ENCODE measurements at places on chromosomes 3 and 15. TPM values are rescaled to one million over a fixed set of nuclear protein-coding genes. Genes with fewer than 3 reads are reported as not detected.

Gene LXN
- total RNA-seq, result 93.6 TPM

DNA sequence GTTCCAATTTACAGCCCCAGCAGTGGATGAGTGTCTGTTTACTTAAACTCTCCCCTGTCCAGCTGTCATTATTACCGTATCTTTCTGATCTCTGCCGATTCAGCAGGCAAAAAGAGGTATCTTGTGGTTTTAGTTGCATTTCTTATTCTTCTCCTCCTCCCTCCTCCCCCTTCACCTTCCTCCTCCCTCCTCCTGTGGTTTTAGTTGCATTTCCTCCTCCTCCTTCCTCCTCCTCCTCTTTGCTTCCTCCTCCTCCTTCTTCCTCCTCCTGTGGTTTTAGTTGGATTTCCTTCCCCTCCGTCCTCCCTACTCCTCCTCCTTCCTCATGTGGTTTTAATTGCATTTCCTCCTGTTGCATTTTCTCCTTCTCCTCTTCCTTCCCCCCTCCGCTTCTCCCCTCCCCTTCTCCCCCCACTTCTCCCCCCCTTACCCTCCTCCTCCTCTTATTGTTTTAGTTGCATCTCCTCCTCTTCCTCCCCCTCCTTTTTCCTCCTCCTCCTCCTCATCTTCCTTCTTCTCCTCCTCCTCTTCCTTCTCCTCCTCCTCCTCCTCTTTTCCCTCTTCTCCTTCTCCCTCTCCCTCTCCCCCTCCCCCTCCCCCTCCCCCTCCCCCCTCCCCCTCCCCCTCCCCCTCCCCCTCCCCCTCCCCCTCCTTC, 25.3 kb upstream of the VPS33B start:
- DNase-seq, result no peak

GRCh38 chr3:108137460-108137814, 46.6 kb upstream of the CD47 start:
- no peak for DNase-seq

DNA sequence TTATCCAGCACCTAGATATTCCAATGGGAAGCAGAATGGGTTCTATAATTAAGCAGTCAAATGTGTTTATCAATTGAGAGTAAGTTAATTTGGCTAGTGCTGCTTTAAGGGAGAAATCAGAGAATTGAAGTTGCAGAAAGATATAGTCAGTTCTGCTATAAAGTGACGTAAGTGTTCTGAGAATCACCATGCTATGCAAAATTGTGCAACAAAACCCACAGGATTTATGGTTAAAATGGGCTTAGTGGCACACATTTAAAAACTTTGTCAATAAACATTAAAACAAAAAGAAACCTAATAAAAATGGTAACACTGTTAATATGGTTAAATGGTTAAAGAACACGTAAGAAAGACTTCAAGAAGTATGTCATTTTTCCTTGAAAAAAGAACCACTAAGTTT, 74.5 kb downstream of the TMEM108 start:
- DNase-seq, result peak; percentile 22

DNA sequence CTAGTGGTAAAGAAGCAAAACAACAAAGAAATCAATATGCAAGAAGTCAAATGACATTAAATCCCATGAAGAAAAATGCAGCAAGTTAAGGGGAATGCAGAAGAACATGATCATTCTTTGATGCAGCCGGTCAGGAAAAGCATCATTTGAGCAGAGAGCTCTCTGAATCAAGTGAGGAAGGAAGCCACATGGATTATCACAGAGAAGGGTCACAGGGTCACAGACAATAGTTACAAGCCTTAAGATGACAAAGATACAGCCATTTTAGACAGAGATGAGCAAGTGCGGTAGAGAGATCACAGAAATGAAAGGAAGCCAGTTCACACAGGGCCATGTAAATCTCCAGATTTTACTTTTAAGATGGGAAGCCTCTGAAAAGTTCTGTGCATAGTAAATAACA, 43.9 kb downstream of the UBE3A start:
- no peak for DNase-seq

DNA sequence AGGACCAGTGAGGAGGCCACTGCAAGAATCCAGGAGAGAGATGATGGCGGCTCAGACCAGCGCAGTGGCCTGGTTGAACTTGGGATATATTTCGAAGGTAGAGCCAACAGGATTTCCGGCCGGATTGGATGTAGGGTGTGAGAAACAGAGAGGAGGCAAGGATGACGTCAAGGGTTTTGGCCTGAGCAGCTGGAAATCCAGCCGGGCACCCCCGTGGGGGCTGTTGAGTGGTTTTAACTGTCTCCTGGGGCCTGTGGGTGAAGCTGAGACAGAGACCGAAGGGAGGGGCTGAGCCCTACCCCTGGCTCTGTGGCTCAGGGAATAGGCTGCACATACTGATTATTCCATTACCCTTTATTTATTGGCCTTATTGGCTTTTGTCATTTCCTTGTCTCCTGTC, 45.7 kb downstream of the EXOG start:
- no peak for DNase-seq

DNA sequence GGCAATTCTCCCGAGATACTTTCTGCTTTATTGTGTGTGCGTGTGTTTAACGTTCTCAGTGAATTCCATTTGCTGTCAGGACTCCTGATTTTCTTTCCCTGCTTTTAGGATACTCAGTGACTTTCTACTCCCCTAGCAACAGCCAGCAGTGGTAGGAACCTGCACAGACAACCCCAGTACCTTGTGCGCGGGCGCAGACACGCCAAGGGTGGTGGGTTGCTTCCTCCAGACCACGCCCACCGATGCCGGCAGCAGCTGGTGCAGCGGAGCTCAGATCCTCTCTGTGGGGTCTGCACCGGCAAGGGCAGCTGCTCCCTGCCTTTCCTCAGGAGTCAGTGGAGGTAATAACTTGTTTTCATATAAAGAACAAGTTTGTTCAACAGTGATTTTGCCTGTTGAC, 225.1 kb upstream of the NDN start:
- DNase-seq, result no peak

GRCh38 chr3:140276703-140277102, 341.7 kb downstream of the CLSTN2 start:
- peak; percentile 1 for DNase-seq

DNA sequence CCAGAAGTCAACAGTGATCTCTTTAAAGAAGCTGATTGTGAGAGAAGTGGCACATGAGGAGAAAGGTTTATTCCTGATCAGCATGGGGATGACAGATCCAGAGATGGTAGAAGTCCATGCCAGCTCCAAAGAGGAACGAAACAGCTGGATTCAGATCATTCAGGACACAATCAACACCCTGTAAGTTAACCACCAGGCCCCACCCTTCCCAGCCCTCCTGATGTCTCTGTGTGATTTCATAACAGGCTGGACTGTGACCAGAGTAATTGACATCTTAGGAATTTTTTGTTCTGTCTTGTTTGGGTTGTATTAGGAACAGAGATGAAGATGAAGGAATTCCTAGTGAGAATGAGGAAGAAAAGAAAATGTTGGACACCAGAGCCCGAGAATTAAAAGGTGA, 67.7 kb downstream of the KLHL25 start:
- no peak for DNase-seq

DNA sequence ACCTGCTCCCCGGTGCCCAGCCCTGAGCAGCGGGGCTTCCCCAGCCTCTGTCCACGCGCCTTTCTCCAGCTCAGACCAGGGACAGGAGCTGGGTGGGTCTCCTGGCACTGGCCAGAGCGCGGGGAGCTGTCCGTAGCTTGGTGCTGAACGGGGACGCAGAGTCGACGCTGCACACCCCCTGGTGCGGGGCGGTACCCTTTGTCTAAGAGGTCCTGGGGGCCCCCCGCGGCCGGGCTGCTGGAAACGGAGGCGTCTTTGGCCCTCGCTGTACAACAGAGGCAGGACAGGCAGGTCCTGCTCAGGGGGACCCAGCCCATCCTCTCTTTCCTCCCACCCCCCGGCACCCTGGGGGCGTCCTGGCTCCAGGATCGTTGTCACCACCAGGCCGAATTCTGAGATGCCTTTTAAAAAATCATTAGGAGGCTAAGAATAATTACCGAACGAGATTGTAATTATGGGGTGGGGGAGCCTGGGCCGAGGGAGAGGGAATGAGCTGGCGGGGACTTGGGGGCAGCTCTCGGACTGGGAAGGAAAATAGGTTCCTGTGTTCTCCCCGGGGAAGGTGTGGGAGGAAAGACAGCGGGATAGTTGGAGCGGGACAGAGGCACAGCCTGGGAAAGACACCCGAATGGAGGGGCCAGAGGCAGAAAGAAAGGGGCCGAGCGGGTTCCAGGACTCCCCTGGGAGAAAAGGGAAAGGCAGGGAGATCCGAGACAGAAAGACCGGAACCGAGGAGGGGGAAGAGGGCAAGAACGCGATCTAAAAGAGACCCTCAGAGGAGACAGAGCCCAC, 4.1 kb upstream of the SKOR1 start:
- DNase-seq, result peak; percentile 51

Gene PLA2G4D
- total RNA-seq, result not detected

DNA sequence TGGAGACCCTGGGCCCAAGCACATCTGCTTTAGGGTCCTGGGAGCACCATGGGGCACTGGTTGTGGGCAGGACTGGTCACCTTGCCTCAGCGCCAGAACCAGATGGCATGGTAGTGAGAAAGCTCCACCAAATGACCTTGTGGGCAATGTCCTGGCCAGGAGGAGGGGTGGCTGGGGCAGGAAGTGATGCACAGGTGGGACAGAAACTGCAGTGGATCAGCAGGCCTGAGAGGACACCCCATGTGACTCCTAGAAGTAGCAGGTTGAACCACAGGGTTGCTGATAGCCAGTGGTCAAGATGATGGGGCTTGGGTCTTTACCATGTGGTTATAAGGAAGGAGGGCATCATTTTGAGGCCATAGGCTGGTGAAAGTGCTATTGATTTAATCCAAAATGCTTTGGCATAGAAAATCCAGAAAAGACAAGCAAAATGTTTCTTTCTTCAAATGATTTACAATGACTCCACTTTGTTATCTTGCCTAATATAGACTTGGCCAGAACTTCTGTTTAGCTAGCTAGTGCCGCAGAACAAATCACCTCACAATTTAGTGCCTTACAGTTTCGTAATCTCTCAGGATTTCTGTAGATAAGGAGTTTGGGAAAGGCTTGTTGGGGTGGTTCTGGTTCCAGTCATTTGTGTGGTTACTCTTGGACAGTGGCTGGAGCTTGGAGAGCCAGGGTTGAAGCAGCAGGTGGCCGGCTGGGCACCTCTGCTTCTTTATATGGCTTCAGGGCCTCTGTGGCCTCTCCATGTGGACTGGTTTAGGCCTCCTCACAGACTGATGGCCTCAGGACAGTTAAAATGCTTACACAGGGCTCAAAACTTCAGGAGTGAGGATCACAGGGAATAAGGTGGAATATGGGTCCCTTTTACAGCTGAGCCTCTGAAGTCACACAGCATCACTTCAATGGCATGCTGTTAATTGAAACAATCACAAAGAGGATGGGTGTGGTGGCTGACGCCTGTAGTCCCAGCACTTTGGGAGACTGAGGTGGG, 27.5 kb downstream of the TMEM158 start:
- DNase-seq, result peak; percentile 41

DNA sequence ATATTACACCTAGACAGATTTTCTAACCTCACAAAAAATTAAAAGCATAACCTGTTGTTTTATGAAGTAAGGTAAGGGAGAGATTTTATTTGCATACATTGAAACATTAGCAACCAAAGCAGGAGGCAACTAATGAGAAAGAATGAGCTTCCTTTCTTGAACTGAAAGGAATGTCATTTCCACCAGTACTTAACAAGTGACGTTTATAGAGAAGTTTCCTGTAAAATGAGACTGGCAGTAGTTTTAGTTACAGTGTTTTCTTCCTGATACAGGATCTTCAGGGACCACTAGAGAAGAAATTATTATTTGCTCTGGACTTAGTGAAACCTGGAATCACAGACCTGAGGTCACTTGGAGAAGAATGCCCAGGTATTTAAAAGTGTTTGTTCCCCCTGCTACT, 27.4 kb upstream of the FRMD5 start:
- peak; percentile 36 for DNase-seq

- DNase-seq, result no peak
Observed at GRCh38 chr3:127718245-127718915, 45.6 kb downstream of the ABTB1 start.

Gene CD276
- 37.5 TPM for total RNA-seq

- no peak for DNase-seq
Observed at GRCh38 chr3:183437666-183438564, 9.5 kb upstream of the MCF2L2 start.

DNA sequence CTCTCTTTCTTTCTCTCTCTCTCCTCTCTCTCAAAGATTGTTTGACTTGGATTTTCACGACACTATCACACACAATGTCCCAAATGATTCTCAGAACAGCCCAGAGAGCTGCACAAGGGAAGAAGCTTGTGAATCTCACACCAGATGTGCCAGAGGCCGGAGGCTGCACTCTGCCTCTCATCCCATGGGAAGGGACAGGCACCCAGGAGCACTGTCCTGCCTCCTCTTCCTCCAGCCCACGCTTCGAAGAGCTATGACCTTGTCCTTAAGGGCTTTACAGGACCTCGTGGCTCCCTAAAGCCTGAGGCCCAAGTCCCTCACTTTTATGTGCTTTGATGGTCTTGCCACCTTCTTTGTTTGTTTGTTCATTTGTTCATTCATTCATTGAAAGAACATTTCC, 267.6 kb downstream of the FAM43A start:
- DNase-seq, result no peak

Gene CDC25A
- 10.6 TPM for total RNA-seq

DNA sequence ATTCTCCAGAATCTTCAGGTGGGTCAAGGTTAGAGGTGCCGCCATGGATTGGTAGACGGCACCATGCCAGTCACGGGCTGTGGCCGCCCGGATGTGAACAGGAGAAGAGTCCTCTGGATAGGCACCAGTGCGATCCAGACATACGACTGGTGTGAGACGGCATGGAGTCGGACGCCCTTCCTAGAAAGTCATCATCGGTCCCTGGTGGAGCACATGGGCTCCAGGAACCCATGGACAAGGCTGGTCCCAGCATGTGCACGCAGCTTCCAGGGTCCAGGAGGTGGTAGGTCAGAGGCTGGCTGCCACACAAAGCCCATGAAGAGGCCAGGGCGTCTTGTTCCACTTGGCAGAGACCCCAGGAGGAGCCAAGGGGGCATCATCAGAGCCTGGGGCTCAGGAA, 276.1 kb upstream of the LRRC3B start:
- DNase-seq, result no peak

Gene IGSF11
- total RNA-seq, result not detected

GRCh38 chr15:57227166-57227565, 149.1 kb upstream of the CGNL1 start:
- DNase-seq, result no peak

GRCh38 chr3:36394176-36394575, 13.9 kb downstream of the STAC start:
- DNase-seq, result no peak

Gene MESP2
- 0.28 TPM for total RNA-seq

Gene CCDC9B
- 19.7 TPM for total RNA-seq

DNA sequence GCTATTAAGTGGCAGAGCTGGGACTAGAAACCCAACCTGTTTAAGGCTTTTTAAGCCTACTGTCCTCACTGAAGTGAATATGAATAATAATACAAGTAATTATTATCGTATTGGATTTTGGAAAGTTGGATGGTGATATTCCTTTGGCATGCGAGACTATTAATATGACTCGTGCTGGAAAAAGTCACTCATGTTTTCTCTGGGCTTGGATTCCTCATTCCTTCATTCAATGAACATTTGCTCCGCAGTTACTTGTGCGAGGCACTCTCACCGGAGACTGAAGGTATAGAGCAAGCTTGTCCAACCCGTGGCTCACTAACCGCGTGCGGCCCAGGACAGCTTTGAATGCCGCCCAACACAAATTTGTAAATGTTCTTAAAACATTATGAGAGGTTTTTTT, 694 bp downstream of the PLAAT1 start:
- no peak for DNase-seq

All from IMR-90 (cell line).